ENCODE measurements at places on chromosomes 3 and 15.

DNA sequence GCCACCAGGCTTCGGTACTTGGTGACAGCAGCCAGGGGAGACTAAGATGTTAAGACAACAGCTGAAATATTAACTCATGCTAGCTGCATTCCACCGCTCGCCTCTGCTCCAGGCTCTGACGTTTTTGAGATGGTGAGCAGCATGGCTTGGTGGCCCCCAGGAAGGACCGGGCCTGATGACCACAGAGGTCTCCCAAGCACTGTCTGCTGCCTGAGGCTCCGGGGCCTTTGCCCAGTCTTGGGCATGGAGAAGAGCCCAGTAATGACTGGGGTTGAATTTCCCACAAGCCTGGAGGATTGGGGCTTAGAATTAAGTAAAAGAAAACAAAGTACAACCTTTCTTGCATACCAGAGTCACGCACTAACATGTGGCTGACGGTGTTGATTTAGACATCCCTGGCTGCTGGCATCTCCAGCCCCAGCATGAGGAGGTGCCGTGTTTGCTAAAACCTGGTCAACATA lies 243.6 kb upstream of the LYSMD4 start:
- no peak for DNase-seq

GRCh38 chr3:36729204-36730056 lies 34.9 kb downstream of the DCLK3 start:
- DNase-seq: no peak

DNA sequence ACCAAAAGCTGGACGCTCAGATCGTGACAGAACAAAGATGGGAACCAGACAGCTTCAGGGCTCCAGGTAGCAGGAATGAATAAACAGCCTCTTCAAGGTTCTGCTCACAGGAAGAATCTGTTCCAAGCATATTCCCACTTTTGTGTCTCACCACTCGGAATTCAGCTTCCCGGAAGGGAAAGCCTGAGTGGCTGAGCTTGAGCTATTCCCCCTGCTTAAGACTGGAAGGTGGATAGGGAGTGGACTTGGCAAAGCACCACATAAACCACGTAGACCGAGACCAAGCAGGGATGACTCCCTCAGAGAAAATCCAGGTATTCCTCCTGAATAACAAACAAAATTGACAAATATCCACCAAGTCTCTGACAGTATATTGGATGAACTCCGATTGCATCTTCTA lies 180.2 kb upstream of the NR2F2 start:
- DNase-seq: no peak

GRCh38 chr3:186255703-186256331 lies 106.2 kb downstream of the DGKG start:
- DNase-seq: no peak

GRCh38 chr3:187966636-187967406 lies 187.1 kb upstream of the LPP start:
- no peak for DNase-seq

- no peak for DNase-seq
These were observed 76.0 kb downstream of the TMCO5A start for GRCh38 chr15:38010395-38010794.

DNA sequence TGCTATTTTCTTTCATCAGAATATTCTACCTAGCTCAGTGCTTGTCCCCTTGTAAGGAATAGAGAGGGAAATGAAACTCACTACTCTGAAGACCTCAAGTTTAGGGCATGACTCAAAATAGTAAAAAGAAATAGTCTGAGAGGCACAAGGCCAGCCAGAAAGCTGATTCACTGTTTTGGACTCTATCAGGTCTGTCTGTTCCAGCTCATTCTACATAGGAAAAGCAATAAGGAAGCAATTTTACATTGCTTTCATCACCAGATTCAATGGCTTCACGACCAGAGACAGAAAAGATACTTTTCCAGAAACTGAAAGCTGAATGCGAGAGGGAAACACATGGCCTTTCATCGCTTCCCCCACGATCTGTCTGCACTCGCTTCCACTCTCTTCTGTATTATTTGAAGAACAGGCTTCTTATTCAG lies 276.0 kb downstream of the GBE1 start:
- no peak for DNase-seq

DNA sequence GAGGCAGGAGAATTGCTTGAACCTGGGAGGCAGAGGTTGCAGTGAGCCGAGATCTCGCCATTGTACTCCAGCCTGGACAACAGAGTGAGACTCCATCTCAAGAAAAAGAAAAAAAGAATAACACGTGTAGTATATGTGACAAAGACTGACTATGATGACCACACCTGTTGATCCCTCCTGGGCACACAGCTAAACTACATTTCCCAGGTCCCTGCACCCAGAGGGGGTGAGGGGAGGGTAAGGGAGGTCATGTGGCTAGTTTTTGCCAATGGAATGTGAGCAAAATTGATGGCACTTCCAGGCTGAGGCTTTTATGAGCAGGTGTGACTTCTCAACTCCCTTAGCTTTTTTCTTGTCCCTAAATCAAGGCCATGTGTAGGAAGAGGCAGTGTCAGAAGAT lies 58.2 kb downstream of the KLHL6 start:
- DNase-seq: no peak

DNA sequence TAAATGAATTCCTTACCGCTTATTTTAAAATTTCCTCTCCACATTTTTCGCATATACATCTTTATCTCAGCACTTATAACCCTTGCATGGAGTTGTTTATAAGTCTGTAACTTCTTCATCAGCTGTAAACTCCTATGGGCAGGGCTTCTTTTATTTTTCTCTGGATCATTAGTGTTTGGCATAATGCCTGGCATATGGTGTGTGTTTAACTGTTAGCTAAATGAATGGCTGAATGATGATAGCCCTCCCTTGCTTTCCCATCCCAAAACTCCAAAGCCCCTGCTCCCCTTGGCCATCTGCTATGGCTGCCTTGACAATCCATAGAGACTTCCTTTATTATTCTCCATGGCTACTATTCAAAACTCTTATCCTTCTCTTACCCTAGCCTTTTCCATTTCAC lies 48.1 kb upstream of the SEMA6D start:
- DNase-seq: no peak

GRCh38 chr15:68488290-68488689 lies 56.3 kb upstream of the ITGA11 start:
- DNase-seq: no peak

- no peak for DNase-seq
These were observed 36.7 kb downstream of the HMCES start for GRCh38 chr3:129315223-129315997.

- DNase-seq: no peak
These were observed 4.6 kb upstream of the NEIL1 start for GRCh38 chr15:75342221-75342620.

GRCh38 chr3:197561926-197562325 lies 6.2 kb upstream of the BDH1 start:
- no peak for DNase-seq

GRCh38 chr3:114227076-114227475 lies 10.3 kb downstream of the ZNF80 start:
- DNase-seq: no peak

GRCh38 chr15:75640483-75641178 lies 607 bp upstream of the IMP3 start:
- peak; percentile 33 for DNase-seq

- DNase-seq: no peak
These were observed at the start of gene SHF for GRCh38 chr15:45187894-45188830. SHF (minus strand) TSS chr15:45187966; CDS start chr15:45187951, 15 bp downstream.

DNA sequence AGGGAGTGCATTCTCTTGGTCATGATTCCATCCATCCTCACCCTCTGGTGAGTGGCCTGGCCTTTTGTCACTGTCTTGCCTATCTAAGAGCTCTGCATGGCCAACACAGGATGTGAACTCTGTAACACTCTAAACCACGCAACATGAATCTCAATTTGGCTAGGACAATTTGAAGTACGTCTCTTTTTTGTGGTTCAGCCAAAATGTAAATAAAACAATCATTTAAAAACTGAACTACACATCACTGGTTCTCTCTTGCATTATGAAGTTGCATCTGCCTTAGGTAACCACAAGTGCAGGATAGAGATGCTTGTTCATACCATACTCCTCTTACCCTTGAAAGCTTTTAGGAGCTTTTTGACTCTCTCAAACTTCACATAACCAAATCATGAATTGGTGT lies 27.3 kb downstream of the CCR3 start:
- no peak for DNase-seq

GRCh38 chr3:104832530-104832929 lies 534.2 kb upstream of the ALCAM start:
- DNase-seq: no peak

DNA sequence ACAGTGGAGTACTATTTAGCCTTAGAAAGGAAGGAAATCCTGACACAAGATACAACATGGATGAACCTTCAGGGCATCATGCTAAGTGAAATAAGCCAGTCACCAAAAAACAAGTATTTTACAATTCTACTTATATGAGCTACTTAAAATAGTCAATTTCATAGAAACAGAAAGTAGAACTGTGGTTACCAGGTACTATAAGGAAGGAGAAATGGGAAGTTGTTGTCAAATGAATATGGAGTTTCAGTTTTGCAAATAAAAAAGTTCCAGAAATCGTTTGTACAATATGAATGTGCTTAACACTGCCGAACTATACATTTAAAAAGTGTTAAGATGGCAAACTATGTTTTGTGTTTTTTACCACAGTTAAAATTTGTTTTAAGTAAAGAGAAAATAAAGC lies 26.8 kb downstream of the TRANK1 start:
- DNase-seq: no peak

DNA sequence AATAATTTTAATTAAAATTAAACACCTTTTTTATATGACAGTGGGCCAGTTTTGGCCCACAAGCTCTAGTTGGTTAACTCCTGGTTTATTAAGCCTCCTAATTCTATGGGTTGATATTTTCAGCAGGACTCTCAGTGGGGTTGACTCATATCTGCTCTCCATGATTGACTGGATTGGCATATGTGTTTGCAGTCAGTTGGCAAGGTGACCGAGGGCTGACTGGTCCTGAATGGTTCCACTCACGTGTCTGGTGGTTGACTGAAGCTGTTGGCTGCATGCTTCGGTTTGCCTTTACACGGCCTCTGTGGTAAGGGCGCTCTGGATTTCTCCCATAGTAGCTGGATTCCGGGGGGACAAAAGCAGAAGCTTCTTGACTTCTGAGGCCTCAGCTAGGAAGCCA lies 65.3 kb upstream of the ZNF280D start:
- no peak for DNase-seq

GRCh38 chr3:172625404-172625803 lies 85.5 kb downstream of the NCEH1 start:
- no peak for DNase-seq

DNA sequence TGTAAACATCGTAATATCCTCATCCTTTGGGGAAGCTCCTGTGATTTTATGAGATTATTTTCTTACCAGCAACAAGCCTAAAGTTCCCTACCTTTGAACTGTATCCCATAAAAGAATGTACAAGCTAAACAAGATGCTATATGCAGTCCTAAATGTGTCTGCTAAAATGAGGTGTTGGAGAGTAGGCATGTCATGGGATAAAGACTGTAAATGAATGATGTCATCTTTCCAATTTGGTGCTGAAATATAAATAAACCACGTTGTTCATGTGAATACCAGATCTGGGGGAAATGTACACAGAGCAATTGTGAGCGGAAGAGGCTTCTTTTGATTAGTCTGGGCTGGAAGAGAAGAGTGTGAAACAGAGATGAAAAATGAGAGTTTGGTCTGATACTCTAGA lies 214.9 kb upstream of the WNT5A start:
- DNase-seq: no peak

DNA sequence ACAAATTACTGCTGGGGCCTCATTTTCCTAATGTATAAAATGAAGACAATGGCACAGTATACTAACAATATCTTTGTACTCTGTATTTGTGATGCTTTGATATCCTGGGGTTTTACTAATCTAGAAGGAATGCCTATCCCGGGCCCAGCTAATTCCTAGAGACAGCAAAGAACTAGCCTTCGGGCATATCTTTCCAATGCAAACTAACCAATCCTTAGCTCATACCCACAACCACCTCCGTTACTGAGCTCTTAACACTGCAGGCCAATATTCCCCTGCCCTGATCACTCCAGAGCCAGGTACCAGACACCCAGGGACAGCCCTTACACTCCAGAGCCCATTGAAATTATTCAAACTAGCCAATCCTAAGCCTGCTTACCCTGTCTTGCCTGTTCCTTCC lies 309.0 kb downstream of the ULK4 start:
- DNase-seq: no peak

GRCh38 chr3:45322616-45323015 lies 65.8 kb upstream of the LARS2 start:
- DNase-seq: no peak

Measured in T-helper 17 cell (primary cell).